ENCODE measurements at places on chromosomes 13 and 19.
A peak's percentile ranks its signal among the peaks of the same experiment; 100 is the strongest.

DNA sequence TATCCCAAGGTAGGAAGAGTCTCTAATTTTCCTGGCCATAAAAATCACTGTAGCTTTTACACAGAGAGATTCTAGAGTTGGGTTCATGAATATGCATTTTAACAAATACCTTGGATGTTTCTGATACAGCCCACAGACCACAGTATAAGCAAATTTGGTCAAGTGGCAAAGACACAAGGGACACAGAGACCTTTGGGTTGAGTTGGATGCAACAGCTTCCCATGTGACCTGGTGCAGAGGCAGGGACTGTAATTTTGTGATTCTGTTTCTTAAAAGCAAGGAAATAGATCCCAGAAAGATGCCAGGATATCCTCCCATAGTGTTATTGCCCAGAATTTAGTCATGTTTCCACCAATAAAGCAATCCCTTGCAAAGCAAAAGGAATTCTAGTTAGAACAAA, 27.0 kb downstream of the FPR3 start:
- DNase-seq = no peak

GRCh38 chr13:99176309-99177276, 24.1 kb upstream of the UBAC2 start:
- peak; percentile 74 for DNase-seq

DNA sequence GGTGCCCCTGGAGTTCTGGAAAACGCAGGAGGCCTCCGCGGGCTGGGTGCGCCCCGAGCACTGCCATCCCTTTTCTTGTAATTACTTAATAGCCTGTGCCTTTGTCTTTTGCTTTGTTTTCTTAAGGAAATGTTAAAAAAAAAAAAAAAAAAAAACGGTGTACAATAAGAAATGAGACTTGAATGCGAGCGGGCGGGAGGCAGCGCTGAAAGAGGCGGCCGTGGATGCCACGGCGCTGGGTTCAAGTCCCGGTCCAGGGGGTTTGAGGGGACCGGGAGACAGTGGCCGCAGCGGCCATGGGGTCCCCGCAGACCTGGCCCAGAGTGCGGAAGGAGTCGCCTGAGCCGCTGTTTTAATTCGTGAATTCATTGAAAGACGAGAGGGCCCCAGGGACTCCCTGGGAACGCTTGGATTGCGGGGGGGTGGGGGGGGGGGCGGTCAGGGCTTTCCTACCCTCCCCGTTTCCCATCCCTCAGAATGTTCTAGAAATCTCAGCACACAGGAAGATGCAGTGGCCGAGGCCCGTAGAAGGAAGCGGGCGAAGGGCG, 349.2 kb upstream of the ARGLU1 start:
- DNase-seq = no peak

- peak; percentile 50 for DNase-seq
Observed at GRCh38 chr13:48580185-48580803, 47.4 kb upstream of the RCBTB2 start.

GRCh38 chr19:13104848-13105711, 2.4 kb upstream of the LYL1 start:
- DNase-seq = no peak

- no peak for DNase-seq
Observed at GRCh38 chr13:68173111-68173510, 943.0 kb upstream of the PCDH9 start.

DNA sequence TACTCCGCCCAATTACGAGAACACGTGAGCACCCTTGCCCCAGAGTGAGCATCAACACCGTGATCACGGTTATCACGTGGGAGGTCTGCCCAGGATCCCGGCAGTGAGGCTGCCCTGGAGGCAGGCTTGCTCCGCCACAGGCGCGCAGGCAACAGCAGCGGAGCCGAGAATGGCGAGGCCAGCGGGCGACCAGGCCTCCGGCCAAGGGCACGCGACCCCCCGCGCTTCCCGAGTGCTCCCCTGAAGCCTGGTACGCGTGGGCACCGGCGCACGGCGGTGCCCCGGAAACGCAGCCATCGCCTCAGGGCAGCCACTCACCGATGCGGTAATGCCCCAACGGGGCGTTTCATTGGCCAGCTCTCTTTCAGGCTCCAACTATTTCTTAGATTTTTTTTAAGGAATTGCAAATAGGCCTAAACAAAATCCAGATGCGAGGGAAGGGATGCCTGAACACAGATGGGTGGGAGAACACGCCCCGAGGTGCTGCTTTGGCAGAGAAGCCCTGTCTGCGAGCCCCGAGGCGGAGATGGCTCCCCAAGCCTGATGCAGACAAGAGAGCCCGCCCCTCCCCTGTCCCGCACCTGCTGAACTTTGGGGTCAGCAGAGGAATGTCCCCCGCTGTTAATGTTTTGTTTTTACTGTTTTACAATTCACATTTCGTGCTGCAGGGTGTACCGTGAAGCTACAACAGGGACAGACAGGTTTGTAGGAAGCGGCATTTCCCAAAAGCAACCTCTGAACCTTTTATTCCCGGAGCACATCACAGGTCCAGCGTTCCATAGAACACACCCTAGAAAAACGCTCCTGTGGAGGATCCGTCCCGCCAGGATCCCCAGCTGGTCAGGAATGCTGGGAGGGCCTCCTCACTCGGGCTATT, 132.7 kb downstream of the ZDHHC20 start:
- no peak for DNase-seq

All from activated CD8-positive, alpha-beta memory T cell treated with anti-CD3 and anti-CD28 coated beads for 4 hours (primary cell).